ENCODE measurements at places on chromosomes 7 and 10.

- no peak for DNase-seq
Measured at GRCh38 chr7:1781369-1781768, 111.3 kb downstream of the ELFN1 start.

- DNase-seq: no peak
Measured at GRCh38 chr10:120760253-120760652, 90.9 kb upstream of the WDR11 start.

DNA sequence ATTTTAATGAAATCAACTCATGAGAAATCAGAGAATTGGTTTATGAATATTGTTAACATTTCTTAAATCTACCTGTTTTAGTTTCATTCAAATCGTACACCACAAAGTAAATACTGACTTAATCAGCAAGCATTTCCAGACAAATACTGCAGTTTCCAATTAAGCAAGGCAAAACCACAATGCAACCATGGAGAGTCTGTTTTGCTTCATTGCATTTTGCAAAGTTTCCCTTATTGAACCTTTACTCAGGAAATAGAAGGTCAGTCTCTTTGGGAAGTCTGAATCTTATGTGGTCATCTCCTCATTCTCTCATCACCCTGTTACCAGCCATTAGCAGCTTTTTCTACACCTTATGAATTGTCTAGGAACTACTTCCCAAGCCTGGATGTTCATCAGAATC, 400.5 kb downstream of the IPMK start:
- DNase-seq: no peak

DNA sequence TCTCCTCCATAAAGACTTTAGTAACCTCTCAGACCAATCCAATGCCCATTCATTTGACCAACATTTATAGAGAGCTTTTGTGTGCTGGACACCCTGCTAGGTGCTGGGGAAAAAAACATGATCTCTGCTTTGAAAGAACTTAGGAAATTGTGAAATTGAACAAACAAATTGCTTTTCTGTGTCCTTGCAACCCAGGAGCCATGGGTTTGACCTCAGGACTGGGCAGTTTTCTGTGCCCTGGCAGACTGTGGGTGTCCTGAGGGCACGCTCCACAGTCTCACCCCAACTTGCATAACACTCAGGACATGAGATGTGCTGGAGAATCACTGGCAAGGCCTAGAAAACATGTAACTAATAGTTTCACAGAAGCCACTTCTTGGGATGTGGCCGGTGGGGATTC, 429.1 kb upstream of the ZMIZ1 start:
- DNase-seq: no peak

- no peak for DNase-seq
Measured at GRCh38 chr10:130261766-130262165, 125.6 kb downstream of the GLRX3 start.

DNA sequence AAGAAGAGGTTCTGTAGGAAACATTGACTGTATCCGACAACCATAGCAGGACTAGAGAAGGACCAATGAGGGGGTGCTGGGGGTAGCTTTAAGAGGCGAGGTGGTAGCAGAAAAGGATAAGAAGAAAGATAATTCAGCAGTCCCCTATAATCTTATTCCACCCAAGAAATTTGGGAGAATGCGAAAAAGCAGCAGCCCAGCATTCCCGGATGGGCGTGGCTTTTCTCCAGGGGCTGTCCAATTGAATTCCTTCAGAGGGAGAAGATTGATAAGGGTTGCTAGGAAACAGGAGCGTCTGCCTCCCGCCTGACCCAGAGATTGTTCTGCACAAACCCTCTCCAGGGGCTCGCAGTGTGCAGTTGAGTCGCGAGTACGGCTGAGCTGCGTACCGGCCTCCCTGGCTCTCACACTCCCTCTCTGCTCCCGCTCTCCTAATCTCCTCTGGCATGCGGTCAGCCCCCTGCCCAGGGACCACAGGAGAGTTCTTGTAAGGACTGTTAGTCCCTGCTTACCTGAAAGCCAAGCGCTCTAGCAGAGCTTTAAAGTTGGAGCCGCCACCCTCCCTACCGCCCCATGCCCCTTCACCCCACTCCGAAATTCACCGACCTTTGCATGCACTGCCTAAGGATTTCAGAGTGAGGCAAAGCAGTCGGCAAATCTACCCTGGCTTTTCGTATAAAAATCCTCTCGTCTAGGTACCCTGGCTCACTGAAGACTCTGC, at the start of gene GRM3:
Gene GRM3, plus strand, starts transcription at position 349 of the 721 bp plus-strand sequence. CDS start 121,237 bp downstream, outside the sequence.
- DNase-seq: no peak

GRCh38 chr7:28853834-28854749, 104.0 kb downstream of the TRIL start:
- peak; percentile 9 for DNase-seq

- DNase-seq: no peak
Measured at GRCh38 chr7:84688671-84689070, 494.1 kb upstream of the SEMA3A start.

- no peak for DNase-seq
Measured at GRCh38 chr7:5595545-5596045, 172.0 kb upstream of the TNRC18 start.

GRCh38 chr7:95916573-95917297, 144.4 kb downstream of the DYNC1I1 start:
- DNase-seq: peak; percentile 63

Measured in stimulated activated CD4-positive, alpha-beta T cell treated with anti-CD3 and anti-CD28 coated beads, Interleukin-1b, Interleukin-23, amount 100 ng/mL, for 1 hour (primary cell).